Activated T-cell treated with anti-CD3 and anti-CD28 coated beads for 24 hours (primary cell): ENCODE measurements at places on chromosomes 2 and 18.

- peak; percentile 16 for DNase-seq
Observed at GRCh38 chr2:178530625-178531142, 50.4 kb downstream of the PLEKHA3 start.

- DNase-seq, result no peak
Observed at GRCh38 chr2:41998186-41999127, 49.4 kb upstream of the PKDCC start.

DNA sequence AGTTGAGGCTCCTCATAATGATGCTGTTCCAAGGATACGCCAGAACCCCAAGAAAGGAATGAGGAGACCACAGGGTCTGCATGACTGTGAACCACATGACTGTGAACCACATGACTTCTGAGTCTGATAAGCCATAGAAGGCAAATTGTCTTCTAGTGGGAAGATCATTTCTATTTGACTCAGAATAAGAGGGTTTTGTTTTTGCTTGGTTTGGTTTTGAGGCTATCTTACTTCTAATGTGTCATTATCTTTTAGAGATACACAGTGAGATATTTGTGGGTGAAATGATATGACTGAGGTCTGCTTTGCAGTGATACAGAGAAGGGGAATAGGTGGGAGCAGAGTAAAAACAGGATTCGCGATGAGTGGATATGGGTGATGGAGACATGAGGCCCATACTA, 28.9 kb upstream of the BCL2L11 start:
- no peak for DNase-seq

- peak; percentile 59 for DNase-seq
Observed at GRCh38 chr2:234290671-234291070, 206.2 kb downstream of the ARL4C start.

DNA sequence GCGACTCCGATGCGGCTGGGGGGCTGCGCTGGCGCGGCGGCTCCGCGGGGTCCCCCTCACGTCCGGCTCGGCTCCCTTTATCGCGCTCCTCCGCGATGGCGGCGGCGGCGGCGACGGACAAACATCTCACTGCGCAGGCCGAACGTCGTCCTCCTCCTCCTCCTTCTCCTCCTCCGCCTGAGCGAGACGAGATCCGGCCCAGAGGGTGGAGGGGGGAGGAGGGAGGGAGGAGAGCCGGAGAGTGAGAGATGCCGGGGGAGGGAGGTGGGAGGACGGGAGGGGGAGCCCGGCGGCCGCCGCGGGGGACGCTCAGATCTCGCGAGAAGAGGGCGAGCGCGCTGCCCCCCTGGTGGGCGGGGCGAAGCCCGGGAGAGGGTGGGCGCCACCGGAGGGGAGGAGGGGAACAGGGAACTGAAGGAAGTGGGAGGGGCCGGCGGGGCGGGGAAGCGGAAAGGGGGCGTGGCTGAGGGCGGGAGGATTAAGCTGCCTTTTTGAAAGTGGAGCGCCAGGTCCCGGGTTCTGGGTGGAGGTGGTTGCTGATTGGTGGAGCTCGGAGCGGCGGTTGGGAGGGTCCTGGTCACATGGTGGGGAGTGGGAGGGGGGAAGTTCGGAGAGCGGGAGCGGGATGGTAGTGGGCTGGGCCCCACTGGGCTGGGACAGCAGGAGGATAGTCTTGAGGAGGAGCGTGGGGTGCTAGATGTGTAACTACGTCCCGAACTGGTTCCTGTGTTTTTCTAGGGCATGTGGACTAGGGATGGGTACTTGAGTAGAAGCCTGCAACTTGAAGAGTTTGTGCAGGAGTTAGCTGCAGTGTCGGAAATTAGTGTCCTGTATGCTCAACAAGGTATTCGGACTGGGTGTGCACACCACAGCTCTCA, at the start of gene CUL3:
TSS of gene CUL3 (minus strand) at position 153 of the 878 bp plus-strand sequence. CDS start 354 bp downstream, outside the sequence.
- DNase-seq, result peak; percentile 100

- DNase-seq, result no peak
Observed at GRCh38 chr18:43887491-43887890, 610.2 kb upstream of the SYT4 start.

DNA sequence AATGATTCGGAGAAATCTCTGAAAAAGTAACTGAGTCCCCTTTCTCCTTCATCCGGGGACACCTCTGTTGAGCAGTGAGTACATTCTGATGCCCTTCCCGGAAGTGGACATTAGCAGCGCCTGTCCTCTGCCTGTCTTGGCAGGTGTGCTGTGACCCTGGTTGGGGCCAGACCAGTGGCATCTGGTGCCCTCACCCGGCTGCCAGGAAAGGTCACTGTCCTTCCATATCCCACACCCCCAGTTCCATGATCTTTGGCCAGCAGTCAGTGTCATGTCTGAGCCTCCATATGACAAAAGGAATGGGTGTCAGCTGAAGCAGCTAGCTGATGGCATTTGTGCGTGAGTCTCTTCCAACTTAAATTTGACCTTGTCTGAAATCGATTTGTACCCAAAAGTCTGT, 128.1 kb downstream of the NCK2 start:
- DNase-seq, result no peak

GRCh38 chr2:172905937-172906811, 169.5 kb upstream of the MAP3K20 start:
- no peak for DNase-seq

- no peak for DNase-seq
Observed at GRCh38 chr2:23363831-23364230, 21.1 kb upstream of the KLHL29 start.

- DNase-seq, result peak; percentile 64
Observed at GRCh38 chr2:180980106-180980942, at the start of gene UBE2E3. TSS of gene UBE2E3 (plus strand) at chr2:180980605. CDS start at chr2:180982043, 1,438 bp downstream.

DNA sequence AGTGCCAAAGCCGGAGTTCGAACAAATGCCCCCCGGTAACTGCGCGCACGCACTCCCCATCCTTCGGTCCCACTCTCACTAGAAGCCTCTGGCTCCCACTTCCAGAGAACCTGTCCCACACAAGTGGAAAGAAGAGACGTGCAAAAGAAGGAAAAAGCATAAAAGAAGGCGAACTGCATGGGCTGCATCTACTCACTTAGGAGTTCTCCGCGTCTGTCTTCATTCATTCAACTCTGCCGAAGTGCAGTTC, 312 bp downstream of the NR4A2 start:
- no peak for DNase-seq

- DNase-seq, result no peak
Observed at GRCh38 chr2:226142463-226142862, 657.2 kb downstream of the IRS1 start.

GRCh38 chr2:134140251-134140661, 113.6 kb upstream of the MGAT5 start:
- DNase-seq, result no peak

DNA sequence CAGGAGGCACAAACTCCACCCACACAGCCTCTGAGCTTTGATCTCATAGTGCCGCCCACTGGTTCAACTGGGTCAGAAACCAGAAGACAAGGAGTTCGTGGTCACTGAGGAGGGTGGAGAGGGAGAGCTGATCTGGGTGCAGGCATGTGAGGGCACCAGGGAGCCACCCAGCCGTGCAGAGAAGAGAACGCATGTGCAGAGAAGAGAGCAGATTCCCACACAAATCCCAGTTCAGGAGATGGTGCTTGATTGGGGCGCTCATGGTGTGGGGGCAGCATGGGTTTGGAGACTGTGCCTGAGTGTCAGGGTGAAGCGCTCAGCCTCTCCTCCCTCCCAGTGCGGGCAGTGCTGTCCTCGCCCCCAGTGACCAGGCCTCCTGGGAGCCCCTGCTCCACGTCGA, 375.2 kb upstream of the MYT1L start:
- no peak for DNase-seq

DNA sequence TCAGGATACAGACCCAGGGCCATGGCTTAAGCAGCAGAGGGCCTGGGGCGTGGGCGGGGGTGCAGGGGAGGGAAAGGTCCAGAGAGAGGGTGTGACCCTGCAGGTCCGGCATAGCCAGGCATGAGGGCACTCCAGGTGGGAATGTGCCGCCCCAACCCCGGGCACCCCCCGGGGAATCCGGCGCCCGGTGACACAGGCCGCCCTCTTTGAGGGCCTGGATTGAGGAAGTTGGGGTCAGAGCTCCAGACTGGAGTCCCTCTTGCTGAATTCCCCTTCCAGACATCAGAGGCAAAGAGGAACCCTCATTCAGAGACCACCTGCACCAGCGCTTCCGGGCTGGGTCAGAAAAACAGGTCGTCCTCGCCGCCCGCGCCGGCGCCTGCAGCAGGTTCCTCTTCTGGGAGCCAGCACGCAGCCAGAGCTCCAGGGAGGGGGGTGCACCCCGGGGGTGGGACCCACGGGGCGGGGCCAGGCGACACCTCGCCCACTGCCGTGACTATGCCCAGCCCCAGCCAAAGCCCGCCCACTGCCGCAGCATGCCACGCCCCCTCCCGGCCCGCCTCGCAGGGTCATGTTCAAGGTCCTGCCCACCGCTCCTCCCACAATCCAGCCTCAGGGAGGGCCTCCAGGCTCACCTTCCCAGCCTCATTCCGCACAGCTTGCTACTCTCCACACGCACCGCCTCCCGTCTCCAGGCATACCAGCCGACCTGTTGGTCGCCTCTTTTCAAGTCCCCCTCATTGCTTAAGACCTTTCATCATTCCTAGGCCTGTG, 98.3 kb upstream of the ID2 start:
- DNase-seq, result peak; percentile 76

DNA sequence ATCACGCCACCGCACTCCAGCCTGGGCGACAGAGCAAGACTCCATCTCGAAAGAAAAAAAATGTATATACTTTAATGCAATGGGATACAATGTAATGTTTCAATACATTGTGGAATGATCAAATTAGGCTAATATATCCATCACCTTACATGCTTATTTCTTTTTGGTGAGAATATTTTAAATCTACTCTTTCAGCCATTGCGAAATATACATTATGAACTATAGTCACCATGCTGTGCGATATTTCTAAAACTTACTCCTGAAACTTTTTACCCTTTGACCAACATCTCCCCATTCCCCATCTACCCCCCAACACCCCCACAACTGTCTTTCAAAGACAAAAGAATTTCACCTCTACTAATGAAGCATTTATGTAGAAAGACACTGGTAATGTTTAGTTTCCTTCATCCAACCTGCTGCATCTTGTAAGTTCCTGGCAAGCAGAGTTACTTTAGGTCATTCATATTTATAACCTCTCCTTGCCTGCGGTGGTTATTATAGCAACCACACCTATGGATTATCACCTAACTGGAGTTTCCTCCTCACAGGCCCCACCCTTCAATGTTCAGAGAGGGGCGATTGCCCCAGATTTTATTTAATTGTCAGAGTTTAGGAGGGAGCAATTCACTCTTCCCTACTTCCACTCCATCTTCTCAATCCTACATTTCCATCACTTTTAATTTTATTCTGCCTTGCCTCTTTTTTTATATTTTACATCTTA, 1.2 kb upstream of the ME2 start:
- no peak for DNase-seq

- no peak for DNase-seq
Observed at GRCh38 chr18:76467371-76468190, 27.5 kb downstream of the ZNF516 start.

GRCh38 chr2:39991298-39991697, 212.2 kb upstream of the THUMPD2 start:
- no peak for DNase-seq

DNA sequence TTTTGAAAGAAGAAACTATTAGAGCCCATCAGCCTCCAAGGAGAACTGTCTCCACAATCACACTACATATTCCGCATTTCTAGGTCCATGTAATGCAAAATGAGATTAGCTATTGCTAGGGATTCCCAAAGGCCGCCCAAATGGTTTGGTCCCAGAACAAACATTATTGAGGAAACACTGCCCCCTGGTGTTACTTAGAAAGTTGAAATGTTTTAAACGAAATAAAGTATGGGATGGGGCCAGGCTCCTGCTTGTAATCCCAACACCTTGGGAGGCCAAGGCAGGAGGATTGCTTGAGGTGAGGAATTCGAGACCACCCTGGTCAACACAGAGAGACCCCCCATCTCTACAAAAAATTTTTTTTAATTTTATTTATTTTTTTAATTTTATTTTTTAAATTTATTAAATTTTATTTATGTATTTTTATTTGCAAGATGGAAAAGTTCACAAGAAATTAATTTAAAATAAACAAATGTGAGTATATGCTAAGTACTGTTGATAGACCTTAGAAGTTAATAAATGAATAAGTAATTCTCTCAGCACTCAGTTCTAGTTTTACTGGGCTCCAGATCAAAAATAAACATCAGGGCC, 5.5 kb downstream of the NHEJ1 start:
- DNase-seq, result peak; percentile 24

DNA sequence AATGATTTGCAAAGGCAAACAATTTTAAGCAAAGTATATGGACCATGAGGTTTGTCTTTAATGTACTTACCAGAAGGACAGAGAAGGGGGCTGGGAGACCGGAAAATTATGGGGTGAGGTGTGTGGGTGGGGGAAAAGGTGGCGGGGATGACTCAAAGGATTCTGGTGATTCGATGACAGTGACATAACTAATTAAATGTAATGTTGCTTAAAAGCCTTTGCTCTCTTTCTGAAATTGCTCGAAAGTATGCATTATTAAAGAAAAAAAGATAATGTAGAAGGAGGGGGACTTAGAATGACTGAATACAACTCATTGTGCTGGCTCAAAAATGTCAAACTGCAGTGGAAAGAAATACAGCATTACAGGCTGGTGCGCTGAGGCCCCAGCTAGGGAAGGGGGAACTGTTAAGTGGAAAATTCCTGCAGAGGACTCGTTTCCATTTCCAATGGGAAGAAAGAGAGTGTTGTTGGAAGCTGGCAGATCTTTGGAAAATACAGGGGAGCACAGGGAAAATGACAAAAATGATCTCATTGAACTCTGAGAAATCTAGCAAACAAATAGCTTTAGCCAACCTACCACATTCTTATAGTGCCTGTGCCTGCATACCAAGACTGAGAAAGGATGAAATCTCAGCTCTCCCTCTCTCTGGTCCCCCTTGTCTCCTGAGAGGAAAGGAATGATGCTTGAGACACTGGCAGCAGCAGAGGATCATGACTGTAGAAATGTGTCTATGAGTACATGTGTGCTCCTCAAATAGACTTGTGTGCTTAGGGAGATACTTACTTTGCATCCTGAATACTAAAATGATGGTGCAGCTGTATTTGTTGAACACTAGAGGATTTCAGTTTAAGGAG, 632.4 kb downstream of the NYAP2 start:
- DNase-seq, result peak; percentile 48

GRCh38 chr2:19536136-19536535, 177.7 kb upstream of the OSR1 start:
- DNase-seq, result no peak

- DNase-seq, result no peak
Observed at GRCh38 chr2:72744049-72744448, 81.8 kb downstream of the EXOC6B start.

GRCh38 chr2:157508676-157509075, 64.8 kb upstream of the CYTIP start:
- DNase-seq, result no peak

DNA sequence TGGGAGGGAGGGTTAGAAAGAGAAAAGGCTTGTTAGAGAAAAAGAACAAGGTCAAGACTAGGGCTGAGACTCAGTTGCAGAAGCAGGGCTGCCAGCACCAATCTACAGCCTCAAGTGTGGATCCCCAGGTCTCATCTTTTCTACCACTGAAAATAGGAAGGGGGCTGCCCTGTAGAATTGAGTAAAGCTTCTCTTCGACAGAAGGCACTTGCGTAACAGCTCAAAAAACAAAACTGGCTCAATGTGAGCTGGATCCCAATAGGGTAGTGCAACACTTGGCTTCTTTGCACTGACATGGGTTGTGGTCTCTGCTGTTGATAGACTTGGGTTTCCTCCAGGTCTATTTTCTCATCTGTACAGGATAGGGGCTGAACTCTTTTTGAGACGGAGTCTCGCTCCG, 1.8 kb upstream of the MPV17 start:
- no peak for DNase-seq

GRCh38 chr18:59478591-59478990, 119.5 kb upstream of the LMAN1 start:
- no peak for DNase-seq

- no peak for DNase-seq
Observed at GRCh38 chr18:35717182-35717581, 135.6 kb downstream of the GALNT1 start.

- no peak for DNase-seq
Observed at GRCh38 chr2:111148225-111148873, 27.6 kb downstream of the BCL2L11 start.
